ENCODE measurements at places on chromosomes 1 and 21.

DNA sequence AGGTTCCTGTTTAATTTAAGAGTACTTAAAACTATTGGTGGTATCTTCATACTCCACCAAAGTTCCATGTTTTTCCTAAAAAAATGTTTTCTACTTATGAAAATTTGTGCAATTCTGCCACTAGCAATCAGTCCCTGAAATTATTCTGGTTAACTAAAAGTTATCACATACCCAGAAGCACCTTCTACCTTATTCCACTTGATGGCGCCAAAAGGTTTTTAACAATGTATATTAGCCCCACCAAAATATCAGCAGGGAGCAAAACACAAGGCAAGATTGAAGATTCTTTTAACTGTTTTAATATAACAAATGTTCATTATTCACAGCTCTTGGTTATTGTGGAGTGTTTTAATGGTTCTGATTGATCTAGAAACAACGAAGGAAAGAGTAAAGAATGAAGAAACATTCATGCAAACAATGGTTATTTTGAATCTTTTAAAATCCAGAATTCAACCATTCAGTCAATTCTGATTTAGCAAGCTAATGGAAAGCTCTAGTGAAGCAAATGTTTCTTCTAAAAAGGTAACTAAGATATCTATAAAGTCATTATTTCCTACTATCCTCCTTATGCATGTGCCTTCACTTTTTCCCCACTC, 67.2 kb downstream of the TTLL7 start:
- DNase-seq: no peak

DNA sequence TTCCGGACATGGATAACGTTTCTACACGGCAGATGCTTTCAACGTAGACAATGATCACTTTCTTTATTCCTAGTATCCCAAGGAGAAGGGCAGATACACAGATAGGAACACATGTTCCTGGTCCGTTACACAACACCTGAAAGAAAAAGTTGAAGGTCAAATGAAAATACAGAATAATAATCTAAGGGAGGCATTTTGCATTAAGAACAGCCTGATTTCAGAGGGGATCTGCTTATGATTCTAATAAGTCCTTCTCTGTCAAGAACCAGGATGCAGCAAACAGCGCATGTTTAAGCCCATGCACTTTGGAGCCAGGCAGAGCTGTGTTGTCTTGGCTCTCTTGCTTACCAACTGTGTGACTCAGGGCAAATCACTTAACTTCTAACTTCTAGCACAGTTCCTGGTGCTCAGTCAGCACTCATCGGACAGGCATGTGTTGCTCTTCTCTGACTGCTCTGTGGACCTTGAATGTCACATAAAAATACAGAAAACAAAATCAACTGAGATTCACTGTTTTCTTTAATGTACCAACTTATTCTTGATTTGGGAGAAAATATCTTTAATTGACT, 56.3 kb upstream of the CNN3 start:
- no peak for DNase-seq

DNA sequence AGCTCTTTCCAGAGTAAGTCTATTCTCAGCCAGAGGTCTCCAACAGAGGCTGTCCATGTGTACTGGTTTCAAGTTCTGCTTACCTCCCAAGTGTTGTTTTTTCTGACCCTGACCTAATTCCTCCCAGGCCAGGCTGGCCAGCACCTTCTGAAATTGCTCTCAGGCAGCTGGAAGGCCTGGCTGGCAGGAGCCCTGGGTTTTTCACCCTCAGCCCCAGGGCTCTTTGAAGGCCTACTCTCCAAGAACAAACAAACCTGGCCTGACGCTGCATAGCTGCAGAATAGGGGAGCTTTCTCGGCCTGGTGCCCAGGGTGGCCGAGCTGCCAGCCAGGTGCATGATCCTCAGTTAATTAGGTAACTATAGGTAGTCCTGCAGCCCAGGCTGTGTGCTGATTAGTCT, 147.5 kb downstream of the CACNA1E start:
- DNase-seq: no peak

DNA sequence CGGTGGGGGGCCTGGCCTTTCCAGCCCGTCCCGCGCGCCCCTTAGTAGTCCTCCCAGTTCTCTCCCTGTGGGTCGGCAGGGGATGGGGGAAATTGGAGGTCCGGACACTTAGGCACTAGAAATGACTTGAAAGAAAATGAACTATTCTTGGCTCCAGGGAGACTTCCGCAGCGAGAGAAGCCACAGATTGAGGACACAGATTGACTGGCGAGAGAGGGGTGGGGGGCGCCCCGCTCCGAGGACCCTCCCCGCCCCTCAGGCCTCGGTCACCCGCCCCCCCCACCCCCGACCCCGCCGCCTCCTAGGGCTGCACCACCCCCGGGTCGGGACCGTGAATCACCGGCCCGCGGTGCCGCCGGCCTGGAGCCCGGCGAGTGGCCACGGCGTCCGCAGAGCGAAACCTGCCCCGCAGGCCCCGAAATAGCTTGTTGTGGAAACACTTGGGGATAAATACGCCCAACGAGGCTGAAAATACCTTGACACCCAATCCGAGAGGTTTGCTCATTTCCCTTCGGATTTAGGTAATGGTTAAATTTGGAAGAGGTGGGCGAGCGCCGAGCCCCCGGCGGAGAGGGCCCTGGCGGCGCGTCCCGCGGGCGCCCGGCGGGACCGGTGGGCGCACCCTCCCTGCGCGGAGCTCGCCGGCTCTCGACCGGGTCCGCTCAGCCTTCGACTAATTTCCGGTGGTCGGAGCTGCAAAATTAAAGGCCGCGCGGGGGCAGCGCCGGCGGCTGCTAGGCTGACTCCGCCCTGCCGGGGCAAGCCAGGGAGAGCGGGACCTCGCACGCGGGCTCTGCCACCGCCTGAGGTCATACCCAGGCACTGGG, at the start of gene GFI1:
GFI1 (minus strand) TSS at position 675 of the 827 bp plus-strand sequence. CDS start 3,438 bp downstream, outside the sequence.
- peak; percentile 90 for DNase-seq

- no peak for DNase-seq
Measured at GRCh38 chr21:37342046-37342632, 24.4 kb upstream of the DYRK1A start.

DNA sequence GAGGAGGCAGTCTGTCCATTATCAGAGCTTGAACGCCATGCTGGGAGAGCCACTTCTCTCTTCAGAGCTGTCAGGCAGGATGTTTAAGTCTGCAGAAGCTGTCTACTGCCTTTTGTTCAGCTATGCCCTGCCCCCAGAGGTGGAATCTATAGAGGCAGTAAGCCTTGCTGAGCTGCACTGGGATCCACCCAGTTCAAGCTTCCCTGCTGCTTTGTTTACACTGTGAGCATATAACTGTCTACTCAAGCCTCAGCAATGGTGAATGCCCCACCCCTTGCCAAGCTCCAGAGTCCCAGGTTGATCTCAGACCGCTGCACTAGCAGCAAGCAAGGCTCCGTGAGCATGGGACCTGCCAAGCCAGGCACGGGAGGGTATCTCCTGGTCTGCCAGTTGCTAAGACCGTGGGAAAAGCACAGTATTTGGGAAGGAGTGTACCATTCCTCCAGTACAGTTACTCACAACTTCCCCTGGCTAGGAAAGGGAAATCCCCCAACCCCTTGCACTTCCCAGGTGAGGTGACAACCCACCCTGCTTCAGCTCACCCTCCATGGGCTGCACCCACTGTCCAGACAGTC, 32.5 kb downstream of the RGS13 start:
- no peak for DNase-seq

DNA sequence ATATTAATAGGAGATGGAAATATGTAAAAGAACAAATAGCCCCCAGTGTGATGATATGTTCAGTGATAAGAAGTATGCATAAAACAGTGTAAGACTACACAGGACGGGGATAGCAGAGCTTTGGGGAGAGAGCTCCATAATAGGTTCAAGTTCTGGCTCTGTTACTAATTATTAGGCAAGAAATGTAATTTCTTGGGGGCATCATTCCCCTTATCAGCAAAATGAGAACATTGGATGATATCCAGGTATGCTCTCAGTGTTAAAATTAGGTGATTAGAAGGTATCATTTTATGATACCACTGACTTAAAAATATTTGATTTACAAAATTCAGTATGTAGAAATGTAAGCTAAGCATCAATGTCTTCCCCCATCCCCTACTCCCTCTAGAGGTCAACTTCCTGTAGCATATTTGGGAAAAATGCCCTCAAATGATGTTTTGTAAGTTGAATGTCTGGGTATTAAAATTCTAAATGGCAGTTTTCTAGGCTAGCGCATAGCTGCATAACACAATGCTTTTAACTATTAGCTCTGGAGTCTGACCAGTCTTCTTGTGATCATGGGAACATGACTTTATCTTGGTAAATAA, 585.7 kb upstream of the CAMK1G start:
- no peak for DNase-seq

DNA sequence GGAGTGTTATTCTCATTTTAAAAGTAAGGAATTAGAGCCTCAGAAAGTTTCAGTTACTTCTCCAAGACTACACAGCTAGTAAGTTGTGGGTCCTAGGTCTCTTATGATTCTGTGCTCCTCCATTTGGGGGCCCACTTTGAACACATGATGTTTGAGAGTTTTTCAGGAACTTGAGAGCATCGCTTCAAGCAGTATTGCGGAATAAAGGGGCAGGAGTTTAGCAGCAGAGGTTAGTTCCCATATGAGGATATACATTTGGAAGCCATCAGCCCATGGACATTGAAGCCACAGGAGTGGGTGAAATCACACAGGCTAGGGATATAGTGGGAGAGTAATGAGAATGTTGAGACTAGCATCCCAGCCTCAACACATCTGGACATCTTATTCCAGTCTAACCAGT, 143.2 kb downstream of the RASAL2 start:
- DNase-seq: no peak

DNA sequence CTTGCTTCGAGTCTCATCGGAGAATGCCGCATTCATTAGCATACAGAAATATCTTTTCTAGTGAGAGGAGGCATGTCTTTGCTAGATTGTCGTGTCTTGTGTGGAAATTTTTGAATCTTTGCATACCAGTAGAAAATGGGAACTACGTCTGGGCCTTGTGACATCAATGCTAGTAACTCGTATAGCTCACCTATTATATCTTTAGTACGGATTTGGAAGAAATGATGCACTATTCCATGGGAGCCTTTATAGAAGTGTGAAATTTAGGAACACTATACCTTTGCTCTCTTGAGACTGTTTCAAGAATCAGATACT, 835 bp downstream of the UHMK1 start:
- no peak for DNase-seq

DNA sequence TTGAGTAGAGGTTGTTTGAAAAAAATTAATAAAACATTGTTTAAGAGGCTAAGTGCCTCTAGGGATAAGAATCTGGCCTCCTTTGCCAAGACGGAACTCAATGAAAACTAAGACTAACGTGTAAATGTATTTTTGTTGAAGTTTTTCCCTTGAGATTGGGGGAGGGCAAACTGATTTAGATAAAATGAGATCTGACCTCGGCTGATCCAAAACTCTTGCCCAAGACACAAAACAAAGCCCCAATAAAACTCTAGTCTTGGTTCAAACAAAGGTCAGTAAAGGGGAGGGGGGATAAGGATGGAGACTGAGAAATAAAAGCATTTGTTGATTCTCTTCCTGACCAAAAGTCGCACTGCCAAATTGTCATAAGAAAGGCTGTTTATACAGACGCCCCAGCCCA, 134.8 kb upstream of the DPT start:
- no peak for DNase-seq

- DNase-seq: no peak
Measured at GRCh38 chr1:151655371-151655770, 43.5 kb downstream of the SNX27 start.

- no peak for DNase-seq
Measured at GRCh38 chr1:10823000-10823401, 26.6 kb upstream of the CASZ1 start.

Measured in T-helper 2 cell treated with Interferon-gamma antibody and Interleukin-4, amounts not matched to agents 5 μg/mL and 100 μg/mL, for 36 hours (primary cell).